NCI-H2029 (cell line): ENCODE measurements at places on chromosomes 16 and 17.

GRCh38 chr16:89855986-89856385, 17.4 kb upstream of the TCF25 start:
- DNase-seq = no peak

- DNase-seq = no peak
Observed at GRCh38 chr17:75991396-75991795, 9.3 kb upstream of the CDK3 start.

DNA sequence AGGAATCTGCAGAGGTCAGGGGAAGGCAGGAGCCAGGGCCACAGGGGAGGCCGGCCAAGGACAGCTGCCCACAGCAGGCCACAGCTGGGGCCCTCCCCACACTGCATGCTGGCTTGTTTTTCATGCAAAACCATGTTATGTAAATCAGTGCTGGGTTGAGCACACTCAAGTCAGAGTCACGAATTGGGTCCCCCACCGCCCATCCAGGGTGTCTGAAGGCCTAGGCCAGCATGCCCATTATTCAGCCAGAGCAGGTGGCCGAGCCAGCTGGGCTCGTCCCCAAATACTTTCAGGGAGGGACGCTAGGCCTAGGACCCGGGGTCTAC, 51.2 kb upstream of the TOB1 start:
- DNase-seq = no peak

DNA sequence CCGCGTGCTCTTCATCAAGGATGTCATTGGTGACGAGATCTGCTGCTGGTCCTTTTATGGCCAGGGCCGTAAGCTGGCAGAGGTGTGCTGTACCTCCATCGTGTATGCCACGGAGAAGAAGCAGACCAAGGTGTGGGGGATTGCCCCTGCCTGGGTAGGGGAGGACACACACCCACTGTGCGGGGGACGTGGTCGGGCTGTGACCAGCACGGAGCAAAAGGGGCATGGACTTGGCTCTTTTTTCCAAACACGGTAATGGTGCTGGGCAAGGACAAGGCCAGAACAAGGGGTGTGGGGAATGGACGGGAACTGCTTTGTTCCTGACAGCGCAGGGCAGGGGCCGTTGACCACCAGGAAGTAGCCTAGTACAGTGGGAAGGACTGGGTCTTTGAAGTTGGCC, 6.8 kb downstream of the TNFAIP1 start:
- DNase-seq = no peak

DNA sequence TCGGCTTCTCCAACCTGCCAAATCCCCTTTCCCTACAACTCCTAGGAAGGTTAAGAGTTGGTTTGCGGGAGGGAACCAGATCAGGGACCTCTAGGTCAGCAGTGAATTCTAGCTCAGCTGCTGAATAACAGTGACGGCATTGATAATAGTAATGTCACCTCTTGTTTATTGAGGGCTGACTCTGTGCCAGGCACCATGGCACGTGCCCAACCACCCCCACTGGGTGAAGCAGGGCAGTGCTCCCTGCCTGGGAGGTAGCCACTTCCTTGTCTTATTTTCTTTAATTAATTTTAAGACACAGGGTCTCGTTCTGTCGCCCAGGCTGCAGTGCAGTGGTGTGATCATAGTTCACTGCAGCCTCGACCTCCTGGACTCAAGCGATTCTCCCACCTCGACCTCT, 5.5 kb upstream of the PPL start:
- no peak for DNase-seq

GRCh38 chr16:15749371-15749770, 99.3 kb downstream of the NDE1 start:
- no peak for DNase-seq

GRCh38 chr16:68737046-68737729, at the start of gene CDH1:
Gene CDH1, plus strand, starts transcription at chr16:68737292. Its CDS starts 124 bp downstream, at chr16:68737416.
- peak; percentile 70 for DNase-seq

GRCh38 chr16:24645739-24646645, 83.5 kb upstream of the TNRC6A start:
- DNase-seq = no peak

- DNase-seq = no peak
Observed at GRCh38 chr16:52554334-52554733, 7.4 kb upstream of the TOX3 start.

DNA sequence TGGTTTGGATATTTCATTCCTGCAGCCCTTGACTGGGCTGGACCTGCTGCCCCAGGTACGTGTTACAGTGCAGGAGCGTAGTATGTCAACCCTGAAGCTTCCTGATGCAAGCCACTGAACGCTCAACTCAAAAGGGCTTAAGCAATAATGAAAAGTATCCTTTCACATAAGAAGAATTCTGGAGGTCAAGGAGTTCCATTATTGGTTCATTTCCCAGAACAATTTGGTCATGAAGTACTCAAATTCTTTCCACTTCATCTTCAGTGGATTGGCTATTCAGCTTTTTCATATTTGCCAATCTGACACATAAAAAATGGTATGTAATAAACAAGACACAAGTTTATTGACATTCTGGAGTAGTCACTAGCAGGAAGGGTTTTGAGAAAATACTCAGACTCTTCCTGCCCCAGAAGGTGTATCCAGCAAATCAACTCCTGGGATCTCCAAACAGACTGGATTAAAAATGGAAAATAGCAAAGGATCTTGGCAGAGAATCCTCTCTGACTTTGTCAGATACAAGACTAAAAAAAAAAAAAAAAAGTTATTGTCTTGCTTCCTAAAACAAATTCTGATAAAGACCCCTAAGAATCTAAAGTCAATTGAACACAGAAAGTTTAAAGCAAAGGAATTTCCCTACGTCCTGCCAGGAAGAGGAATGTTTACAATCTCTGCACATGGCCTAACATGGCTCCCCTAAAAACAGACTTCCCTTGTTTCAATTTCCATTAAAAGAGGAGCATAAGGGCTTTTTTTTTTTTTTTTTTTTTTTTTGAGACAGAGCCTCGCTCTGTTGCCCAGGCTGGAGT, 37.5 kb upstream of the WSB1 start:
- no peak for DNase-seq

DNA sequence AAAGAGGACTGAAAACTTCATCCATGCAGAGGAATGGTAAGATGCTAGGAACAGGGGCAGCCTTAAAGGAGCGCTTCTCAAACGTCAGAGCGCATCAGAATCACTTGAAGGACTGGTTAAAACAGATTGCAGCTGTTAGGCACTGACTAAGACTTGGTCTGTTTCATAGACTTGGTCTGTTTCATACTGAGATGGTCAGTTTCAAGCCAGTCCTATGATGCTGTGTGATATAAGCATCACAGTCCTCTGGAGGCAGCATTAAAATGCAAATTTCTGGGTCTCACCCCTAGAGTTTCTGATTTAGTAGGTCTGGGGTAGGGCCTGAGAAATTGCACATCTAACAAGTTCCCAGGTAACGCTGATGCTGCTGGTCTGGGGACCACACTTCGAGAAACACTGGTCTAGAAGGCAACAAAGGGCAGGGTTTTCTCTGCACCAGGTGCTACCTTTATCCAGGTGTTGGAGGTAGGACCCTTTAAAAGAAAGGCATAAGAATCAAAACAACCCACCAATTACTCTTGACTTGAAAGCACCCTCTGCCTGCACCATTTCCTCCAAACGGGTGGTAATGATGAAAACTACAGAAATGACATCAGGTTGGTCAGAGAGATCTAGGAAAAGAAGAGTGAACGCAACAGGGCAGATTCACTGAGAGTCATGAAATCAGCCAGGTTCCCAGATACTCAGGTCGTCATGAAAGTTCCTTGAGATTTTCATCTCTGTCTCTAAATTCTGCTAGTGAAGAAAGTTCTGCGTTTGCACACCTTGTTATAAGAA, 95.0 kb upstream of the RCVRN start:
- no peak for DNase-seq

DNA sequence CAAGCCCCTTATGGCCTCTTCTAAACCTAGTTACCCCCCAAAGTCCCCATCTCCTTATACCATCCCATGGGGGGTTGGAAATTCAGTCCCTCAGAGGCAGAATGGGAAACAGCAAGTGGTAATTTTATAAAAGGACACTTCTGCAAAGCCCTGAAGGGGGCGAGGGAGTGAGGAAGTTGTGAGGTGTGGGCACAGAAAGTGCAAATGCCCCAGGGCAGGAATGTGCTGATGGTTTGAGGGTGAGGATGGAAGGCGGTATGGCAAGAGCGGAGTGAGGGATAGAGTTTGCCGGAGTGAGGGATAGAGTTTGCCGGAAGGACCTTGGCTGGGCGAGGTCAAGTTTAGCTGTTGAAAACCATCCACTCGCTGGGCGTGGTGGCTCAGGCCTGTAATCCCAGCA, 52.7 kb downstream of the HAPSTR1 start:
- no peak for DNase-seq

DNA sequence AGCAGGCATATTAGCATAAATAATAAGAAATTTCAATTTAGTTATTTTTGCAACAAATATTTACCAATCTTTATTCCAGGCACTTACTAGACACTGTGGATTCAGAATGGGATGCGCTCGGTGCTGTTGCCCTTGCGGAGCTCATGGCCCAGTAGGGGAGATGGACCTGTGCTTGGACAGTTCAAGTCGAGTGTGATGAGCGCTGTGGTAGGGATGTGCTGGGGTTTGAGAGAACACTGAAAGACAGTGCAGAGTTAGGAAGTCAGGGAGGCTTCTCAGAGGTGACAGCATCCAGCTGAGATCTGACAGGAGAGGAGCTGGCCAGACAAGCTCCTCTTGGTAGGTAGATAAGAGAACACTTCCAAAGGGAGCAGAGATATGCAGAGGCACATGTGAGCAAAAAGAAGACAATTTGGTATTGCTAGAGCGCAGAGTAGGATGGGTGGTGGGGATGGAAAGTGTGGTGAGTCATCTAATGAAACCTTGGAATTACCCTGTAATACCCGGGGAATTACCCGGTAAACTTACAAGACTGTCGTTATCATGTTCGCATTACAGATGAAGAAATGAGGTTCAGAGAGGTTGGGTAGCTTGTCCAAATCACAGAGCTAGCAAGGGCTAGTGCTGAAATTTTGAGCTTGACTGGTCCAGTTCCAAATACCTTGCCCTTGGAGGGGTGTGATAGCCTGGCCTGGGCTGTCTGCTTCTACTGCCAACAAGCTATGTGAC, 298.1 kb upstream of the N4BP1 start:
- DNase-seq = no peak

- DNase-seq = no peak
Observed at GRCh38 chr17:61076621-61077031, 323.0 kb upstream of the TBX2 start.

DNA sequence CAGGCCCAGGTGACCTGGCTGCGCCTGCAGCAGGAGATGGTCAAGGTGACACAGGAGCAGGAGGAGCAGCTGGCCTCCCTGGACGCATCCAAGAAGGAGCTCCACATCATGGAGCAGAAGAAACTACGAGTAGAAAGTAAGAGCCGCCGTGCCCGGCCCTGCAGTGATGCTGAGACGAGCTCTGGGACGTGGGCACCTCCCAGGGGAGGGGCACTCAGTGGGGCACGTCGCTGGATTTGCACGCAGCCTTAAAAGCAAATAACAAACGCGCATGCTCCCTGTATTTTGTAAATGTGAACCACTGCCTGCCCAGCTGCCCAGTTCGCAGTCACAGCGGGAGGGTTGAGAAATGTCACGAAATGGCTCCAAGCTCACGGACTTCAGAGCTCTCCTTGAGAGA, 15.3 kb upstream of the GAA start:
- DNase-seq = no peak

DNA sequence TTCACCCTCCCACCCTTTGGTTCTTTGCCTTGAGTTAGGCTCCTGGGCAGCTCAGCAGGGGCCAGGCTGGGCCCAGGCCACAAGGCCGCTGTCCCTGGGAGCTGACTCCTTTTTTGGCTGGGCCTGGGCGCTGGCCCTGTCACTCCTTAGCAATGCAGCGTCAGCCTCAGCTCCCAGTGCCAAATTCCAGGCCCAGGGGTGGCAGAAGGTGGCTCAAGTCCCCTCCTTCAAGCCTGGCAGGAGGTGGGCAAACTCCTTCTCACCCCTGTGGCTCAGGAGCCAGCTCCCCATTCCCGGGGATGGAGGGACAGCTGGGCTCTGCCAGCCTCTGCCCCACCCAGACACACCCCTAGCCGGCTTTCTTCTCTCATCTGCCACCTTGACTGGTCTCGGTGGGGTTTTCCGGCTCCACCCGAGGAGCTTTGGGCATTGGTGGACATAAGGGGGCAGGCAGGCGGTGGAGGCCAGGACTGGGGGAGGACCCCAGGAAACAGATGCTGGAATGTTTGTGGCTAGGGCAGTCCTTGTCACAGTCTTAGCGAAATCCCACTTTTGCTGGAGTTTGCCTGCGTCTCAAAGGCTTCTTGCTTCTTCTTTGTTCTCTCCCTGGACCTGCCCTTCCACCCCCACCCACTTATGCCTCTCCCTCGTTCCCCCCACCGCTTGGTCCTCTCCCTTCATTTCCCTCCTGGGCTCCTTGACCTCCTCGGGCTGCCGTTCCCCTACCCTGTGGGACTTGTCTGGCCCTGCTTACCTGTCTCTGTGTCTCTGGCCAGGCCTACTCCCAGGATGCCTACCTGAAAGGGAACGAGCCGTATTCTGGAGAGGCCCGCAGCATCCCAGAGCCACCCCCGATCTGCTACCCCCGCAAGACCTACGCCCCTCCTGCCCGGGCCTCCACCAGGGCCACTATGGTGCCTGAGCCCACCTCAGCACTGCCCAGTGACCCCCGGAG, 37.4 kb downstream of the ARHGAP23 start:
- DNase-seq = no peak

DNA sequence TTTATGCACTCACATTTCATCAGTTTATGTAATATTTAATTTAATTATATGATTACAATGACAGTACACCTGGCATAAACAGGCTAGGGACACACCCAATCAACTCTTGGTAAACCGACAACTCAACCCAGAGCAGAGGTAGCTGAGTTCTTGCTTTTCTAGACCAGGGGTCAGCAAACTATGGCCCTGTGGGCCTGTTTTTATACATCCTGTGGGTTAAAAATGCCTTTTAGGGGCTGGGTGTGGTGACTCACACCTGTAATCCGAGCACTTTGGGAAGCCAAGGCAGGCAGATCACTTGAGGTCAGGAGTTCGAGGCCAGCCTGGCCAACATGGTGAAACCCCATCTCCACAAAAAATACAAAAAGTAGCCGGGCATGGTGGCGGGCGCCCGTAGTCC, 99.2 kb upstream of the TMEM97 start:
- no peak for DNase-seq

DNA sequence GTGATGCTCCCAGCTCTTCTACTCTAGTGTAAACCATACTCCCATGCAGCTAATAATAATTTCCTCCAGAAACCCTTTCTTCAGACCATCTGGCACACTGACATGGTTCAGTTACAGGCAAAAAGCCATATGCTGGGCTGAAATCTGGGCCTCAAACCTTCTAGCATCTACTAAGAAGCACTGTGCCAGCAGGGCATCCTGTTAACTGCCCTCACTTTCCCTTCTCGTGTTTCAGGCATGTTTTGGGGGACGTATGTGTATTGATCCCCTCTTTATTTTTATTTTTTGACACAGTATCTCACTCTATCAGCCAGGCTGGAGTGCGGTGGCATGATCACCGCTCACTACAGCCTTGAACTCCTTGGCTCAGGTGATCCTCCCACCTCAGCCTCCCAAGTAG, 33.3 kb downstream of the STAT5A start:
- no peak for DNase-seq

- DNase-seq = no peak
Observed at GRCh38 chr17:6108987-6109386, 38.8 kb downstream of the WSCD1 start.
